GM12878 (cell line): ENCODE measurements at places on chromosomes 5 and 9. TPM values are rescaled to one million over a fixed set of nuclear protein-coding genes. Genes with fewer than 3 reads are reported as not detected.
A peak's percentile ranks its signal among the peaks of the same experiment; 100 is the strongest.

The ALDH7A1 gene
- polyA plus RNA-seq: 0.67 and 1.0 TPM in 2 replicates

The CDKN2B-AS1 gene
- polyA plus RNA-seq: 0.67 and 0.88 TPM in 2 replicates

The NANS gene
- 121 and 126 TPM in 2 replicates for polyA plus RNA-seq

The SNCB gene
- polyA plus RNA-seq: not detected in 2 replicates

The PTCH1 gene
- 2.3 and 2.8 TPM in 2 replicates for polyA plus RNA-seq

The CBY3 gene
- 0.61 and 1.2 TPM in 2 replicates for polyA plus RNA-seq

The IRX1 gene
- not detected in 2 replicates for polyA plus RNA-seq

DNA sequence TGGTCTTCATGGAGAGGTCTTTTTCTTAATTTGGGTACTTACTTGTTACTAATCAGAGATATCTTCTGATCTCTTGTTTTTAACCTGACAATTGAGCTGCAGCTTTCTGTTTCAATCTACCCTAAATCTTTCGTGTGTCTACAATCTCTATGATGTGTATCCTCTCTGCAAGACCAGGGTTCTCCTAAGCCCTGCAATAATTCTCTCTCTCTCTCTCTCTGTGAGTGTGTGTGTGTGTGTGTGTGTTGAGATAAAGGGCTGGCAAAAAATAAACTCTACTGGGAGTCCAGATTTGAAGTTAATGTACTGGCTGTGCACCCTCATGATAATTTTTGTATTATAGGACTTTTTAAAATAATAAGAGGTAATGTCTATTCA is 57.8 kb upstream of the FBXL7 start:
- H3K27me3 ChIP-seq: no peaks in the 10 kb centered on the region
- no peaks in the 10 kb centered on the region for H3K4me1 ChIP-seq
- no peaks in the 10 kb centered on the region for H3K36me3 ChIP-seq
- no peak overlapping the region for H3K4me3 ChIP-seq

DNA sequence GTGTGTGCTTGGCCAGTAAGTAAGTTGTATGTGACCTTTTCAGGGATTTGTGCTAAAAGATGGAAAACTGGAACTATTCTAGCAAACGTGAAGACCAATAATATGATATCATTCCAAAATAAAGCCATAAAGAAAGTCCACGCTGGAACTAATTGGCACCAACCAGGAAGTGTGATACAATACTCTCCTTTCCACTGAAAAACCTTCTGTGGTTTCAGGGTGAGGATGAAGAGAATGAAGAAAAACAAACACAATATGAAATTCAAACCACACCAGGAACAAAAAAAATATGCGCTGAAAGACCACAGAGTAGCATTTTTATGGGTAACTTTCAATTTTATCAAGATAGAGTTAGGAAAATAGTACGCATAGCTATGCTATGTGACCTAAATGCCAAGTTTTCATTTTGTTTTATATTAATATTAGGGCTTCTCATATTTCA is 105.8 kb downstream of the EFNA5 start:
- H3K4me3 ChIP-seq: no peak overlapping the region
- no peaks in the 10 kb centered on the region for H3K27me3 ChIP-seq
- no peaks in the 10 kb centered on the region for H3K36me3 ChIP-seq
- no peak overlapping the region for H3K27ac ChIP-seq

- no peak overlapping the region for H3K27ac ChIP-seq
- no peaks in the 10 kb centered on the region for H3K27me3 ChIP-seq
- no peak for DNase-seq
- no peak overlapping the region for H3K4me3 ChIP-seq
Observed at GRCh38 chr5:158727136-158727535, 372.6 kb downstream of the EBF1 start.

GRCh38 chr9:99594056-99594780 is 227.5 kb upstream of the NR4A3 start:
- H3K27me3 ChIP-seq: no peaks in the 10 kb centered on the region
- no peak overlapping the region for H3K4me3 ChIP-seq
- DNase-seq: no peak
- no peaks in the 10 kb centered on the region for H3K36me3 ChIP-seq

GRCh38 chr5:78631931-78632330 is 16.6 kb downstream of the LHFPL2 start:
- peaks cover 13% of the 10 kb centered on the region for H3K36me3 ChIP-seq
- DNase-seq: no peak
- no peak overlapping the region for H3K27ac ChIP-seq
- peaks cover 19% of the 10 kb centered on the region for H3K4me1 ChIP-seq
- H3K4me3 ChIP-seq: no peak overlapping the region
- H3K27me3 ChIP-seq: no peaks in the 10 kb centered on the region

DNA sequence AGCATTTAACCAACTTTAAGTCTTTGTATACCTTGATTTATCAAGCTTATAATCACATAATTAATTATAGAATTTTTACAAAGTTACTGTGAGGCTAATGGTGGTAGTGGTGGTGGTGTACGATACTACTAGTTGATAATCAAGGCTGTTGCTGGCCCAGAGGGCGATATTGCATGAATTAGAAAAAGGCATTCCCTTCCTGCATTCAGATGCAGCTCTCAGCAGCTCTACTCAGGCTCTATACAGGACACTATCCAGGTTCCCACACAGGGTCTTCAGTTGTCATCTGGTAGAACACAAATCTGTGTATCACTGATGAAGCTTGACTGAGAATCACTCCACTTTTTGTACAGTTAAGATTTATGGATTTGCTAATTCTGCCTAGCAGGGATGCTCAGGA is 562.8 kb upstream of the C9orf72 start:
- no peaks in the 10 kb centered on the region for H3K27me3 ChIP-seq
- no peaks in the 10 kb centered on the region for H3K4me1 ChIP-seq
- H3K4me3 ChIP-seq: no peak overlapping the region
- H3K27ac ChIP-seq: no peak overlapping the region
- H3K36me3 ChIP-seq: no peaks in the 10 kb centered on the region

DNA sequence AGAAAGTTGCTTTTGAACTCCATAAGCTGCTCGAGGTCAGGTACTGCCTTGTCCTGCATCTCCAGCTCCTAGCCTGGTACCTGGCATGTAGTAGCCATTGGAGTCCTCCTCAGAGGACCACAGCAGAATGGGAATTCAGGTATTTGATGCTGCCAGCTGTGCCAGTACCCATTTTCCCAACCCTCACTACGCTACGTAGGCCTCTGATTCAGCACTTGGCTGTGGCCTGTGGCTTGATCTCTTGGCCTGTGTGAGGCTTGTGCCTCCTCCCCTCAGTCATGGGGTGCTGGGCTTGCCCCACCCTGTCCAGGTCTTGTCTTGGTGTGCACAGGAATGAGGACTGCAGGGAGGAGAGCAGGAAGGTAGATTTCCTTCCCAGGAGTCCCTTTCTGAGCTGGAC is 11.8 kb downstream of the OTULIN start:
- DNase-seq: no peak
- no peaks in the 10 kb centered on the region for H3K27me3 ChIP-seq
- peak overlapping the region; percentile 71 for H3K27ac ChIP-seq

DNA sequence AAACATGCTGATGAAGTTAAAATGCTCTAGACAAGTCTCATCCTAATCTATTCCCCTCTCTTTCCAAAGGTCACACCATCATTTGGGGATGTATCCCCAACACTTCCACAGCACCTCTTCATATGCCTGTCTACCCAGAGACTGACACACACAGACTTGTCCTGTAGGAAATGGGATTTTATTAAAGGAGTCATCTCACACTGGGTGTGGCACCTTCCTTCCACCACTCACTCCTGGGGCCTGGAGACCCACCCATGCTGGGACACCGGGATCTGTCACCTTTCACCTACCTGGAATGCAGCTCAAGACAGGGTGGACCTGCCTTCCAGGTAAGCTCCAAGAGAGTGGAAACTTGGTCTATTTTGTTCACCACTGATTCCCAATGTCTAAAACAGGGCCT is 99.4 kb upstream of the HAND1 start:
- no peak overlapping the region for H3K4me3 ChIP-seq
- H3K27ac ChIP-seq: no peak overlapping the region
- DNase-seq: no peak
- H3K27me3 ChIP-seq: no peaks in the 10 kb centered on the region
- peaks cover 16% of the 10 kb centered on the region for H3K4me1 ChIP-seq
- H3K36me3 ChIP-seq: no peaks in the 10 kb centered on the region

- DNase-seq: no peak
- no peaks in the 10 kb centered on the region for H3K4me1 ChIP-seq
- H3K27ac ChIP-seq: no peak overlapping the region
- no peaks in the 10 kb centered on the region for H3K27me3 ChIP-seq
Observed at GRCh38 chr5:308672-309271, 12.7 kb upstream of the AHRR start.

DNA sequence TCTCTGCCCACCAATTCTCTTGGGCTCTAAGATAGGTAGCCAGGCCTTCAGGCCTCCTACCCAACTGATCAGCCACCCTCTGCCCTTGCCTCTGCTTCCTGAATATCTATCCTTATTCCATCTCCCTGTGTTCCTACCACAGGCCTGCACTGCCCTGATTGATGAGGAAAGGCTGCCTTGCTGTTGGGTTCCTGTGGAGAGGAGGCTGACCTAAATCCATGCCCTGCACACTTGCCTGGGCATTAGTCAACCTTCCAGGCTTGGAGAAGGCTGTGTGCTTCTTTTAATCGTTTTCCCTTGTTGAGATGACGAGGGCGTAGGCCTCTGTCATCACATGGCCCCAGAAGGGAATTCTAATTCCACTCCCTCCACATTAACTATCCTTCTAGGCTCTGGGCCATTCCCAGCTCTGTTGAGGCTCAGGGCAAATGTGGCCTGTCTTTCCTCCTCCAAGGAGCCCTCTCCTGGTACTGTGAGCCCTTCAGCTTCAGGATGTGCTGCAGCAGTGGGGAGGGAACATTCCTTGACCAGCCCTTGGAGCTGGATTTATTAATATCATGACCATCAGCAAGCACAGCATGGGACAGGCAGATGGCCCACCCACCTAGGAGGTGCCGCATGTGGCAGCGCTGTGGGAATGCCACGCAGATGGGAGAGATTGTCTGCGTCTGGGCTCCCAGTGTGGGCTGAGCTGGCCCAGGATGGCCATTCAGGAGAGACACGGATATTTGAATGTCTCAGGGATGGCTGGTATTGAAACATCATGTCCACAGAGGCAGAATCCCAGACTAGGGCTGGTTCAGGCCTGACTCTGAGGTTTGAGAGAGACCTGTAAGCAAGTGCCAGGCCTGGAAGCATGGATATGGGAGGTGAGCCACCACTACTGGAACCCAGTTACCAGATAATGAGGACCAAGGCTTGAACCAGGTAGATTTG is 40.9 kb downstream of the ANGPTL2 start:
- no peak for DNase-seq
- H3K27ac ChIP-seq: no peak overlapping the region
- H3K36me3 ChIP-seq: no peaks in the 10 kb centered on the region
- H3K4me1 ChIP-seq: no peaks in the 10 kb centered on the region
- H3K27me3 ChIP-seq: no peaks in the 10 kb centered on the region
- no peak overlapping the region for H3K4me3 ChIP-seq

DNA sequence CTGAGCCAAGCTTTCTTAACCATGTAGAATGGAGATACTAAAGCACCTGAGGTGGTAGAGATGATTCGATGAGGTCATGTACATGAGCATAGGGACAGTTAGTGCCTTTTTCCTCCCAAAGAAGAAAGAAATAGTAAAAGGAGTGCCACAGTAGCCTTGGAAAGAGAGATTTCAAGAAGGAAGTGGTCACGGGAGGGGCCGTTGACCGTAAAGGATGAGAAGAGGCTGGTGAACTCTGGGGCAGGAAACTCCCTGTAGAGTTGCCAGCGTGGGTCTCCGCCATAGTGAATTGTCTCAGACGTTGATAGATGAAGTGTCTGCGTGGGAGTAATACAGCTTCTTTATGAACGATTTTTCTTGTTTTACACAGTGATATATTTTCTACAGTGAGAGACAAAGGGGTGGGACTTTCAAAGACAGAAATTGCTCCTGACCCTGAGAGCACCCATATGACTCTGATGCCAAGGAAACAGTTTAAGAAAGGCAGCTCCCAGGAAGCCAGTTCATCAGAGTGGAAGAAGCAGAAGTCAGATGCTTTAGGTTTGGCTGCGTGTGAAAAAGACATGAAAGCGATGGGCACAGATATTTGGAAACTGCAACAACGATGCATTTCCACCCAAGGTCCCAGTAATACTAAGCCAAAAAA is 41.3 kb downstream of the UGCG start:
- DNase-seq: peak; percentile 74
- peak overlapping the region; percentile 80 for H3K27ac ChIP-seq
- no peak overlapping the region for H3K4me3 ChIP-seq
- no peaks in the 10 kb centered on the region for H3K27me3 ChIP-seq
- peaks cover 21% of the 10 kb centered on the region for H3K4me1 ChIP-seq
- H3K36me3 ChIP-seq: peaks cover 2% of the 10 kb centered on the region
